ENCODE measurements at places on chromosomes 5 and 9.

DNA sequence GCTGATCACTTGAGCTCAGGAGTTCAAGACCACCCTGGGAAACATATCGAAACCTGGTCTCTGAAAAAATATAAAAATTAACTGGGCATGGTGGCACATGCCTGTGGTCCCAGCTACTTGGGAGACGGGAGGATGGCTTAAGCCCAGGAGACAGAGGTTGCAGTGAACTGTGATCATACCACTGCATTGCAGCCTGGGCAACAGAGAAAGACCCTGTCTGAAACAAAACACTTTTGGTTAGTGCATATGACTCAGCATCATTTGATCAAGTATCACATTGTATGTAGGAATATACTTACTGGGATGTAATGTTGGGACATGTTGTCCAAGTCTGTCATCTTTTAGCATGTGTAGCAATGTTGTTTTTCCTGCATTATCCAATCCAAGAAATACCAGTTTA lies 12.0 kb downstream of the SAR1B start:
- DNase-seq = no peak

GRCh38 chr5:2188661-2189060 lies 305.9 kb upstream of the IRX4 start:
- no peak for DNase-seq

GRCh38 chr5:147448766-147449165 lies 61.1 kb downstream of the DPYSL3 start:
- DNase-seq = no peak

DNA sequence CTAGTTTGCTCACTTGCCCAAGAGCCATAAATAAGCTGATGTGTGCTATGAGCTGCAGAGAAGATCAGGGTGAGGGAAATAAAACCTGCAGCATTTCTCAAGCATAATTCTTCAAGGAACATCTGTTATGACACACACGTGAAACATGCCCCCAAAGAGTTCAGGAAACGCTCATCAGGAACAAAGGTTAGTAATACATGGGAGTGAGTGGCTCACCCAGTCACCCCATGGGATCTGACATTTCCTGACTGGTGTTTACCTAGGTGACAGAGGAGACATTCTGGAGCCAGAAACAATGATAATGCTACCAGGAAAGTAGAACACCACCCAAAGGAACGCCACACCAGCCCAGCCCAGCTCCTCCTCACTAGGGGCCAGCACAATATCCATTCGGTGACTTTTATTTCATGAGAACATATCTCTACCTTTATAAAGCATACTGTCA lies 66.0 kb downstream of the FRMD3 start:
- DNase-seq = no peak

DNA sequence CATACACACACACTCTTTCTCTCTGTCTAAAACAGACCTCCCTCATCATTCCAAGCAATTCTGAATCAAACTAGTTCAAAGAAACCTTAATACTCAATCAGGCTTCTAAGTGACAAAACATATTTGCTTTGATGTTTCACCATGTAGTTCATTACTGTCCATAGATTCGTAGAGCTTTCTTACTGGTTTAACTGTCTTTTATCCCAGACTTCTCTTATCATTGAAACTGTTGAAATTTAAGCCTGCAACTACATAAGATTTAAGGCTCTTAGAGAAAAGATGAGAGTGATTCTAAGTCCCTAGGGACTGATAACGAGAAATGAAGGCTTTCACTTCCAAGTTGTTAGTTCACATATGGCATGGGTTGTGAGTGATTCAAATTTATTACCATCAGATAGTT lies 11.0 kb upstream of the PLAC8L1 start:
- DNase-seq = no peak

- no peak for DNase-seq
Measured at GRCh38 chr9:123424131-123424530, 68.1 kb downstream of the CRB2 start.

GRCh38 chr5:134406390-134406789 lies 5.3 kb downstream of the CDKN2AIPNL start:
- no peak for DNase-seq

DNA sequence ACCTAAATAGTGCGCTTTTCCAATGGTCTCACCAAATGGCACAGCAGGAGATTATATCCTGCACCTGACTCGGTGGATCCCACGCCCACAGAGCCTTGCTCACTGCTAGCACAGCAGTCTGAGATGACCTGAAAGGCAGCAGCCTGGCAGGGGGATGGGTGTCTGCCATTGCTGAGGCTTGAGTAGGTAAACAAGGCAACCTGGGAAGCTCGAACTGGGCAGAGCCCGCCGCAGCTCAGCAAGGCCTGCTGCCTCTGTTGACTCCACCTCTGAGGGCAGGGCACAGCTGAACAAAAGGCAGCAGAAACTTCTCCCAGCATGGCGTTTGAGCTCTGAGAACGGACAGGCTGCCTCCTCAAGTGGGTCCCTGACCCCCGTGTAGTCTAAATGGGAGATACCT lies 18.1 kb upstream of the ABLIM3 start:
- DNase-seq = no peak

GRCh38 chr5:111394586-111394985 lies 117.7 kb downstream of the STARD4 start:
- no peak for DNase-seq

GRCh38 chr5:38069360-38069759 lies 189.0 kb upstream of the EGFLAM start:
- DNase-seq = no peak

DNA sequence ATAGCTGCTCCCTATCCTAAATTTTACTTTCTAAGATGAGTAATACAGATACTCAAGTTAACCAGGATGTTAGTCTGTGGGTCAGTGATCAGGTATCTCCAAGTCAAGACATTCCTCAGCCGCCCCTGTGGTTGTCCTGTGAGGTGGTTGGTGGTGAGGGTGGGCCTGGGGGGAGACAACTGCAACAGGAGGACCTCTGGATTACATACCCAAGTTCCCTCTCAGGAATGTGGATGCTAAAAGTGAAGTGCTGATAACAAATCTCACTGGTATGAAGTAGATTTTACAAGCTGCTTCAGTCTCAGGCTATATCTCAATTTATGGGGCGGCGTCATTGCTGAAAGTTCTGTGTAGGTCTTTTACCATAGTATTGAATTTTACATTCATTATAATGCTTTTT lies 38.3 kb downstream of the SLC1A3 start:
- no peak for DNase-seq

GRCh38 chr5:136035837-136036236 lies 7.0 kb downstream of the TGFBI start:
- no peak for DNase-seq

DNA sequence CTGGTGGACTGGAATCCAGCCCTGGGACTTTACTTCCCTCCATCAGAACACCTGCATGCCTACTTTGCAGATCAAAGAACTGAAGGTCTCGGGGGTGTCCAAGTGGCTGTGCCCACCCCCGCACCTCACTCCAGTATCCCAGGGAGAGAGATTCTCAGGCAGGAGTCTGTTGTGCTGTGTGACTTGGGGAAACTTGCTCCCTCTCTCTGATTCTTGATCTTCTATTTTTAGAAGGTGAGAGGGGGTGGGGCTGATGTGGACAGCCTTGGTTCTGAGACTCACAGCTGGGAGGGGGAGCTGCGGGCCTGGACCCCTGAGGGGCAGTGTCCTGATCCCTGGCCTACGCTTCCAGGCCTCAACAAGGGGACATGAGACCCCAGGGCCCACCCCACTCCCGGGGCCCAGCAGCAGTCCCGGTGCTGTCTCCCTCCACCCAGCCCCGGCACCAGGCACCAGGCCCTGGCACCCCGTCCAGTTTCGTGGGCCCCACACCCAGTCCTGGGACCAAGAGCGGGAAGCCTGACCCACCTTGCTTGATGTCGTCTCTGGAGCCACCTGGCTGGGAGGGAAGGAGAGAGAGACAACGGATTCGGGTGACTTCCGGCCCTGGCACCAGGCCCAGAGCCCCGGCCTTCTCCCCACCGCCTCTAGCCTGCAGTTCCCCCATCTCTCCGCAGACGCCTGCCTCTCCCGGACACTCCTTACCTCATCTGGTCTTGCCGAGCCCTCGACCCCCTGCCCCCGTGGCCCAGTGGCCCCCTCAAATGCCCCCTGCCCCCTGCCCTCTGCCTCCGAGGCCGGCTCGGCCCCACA lies 74.0 kb upstream of the SPTLC1 start:
- DNase-seq = no peak

GRCh38 chr5:78727786-78728761 lies 79.5 kb upstream of the LHFPL2 start:
- DNase-seq = no peak

DNA sequence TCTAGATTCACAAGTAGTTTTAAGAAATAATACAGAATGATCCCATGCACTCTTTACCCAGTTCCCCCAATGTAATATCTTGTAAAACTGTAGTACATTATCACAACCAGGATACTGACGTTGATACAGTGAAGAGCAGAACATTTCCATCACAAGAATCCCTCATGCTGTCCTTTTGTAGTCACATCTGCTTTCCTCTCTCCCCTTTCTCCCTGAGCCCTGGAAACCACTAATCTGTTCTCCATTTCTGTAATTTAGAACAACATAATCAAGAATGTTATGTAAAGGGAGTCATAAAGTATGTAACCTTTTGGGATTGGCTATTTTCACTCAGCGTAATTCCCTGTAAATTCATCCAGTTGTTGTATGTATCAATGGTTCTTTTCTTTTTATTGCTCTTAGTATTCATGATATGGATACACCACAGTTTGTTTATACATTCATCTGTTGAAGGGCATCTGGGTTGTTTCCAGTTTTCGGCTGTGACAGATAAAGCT lies 61.1 kb downstream of the ERCC6L2 start:
- DNase-seq = no peak

DNA sequence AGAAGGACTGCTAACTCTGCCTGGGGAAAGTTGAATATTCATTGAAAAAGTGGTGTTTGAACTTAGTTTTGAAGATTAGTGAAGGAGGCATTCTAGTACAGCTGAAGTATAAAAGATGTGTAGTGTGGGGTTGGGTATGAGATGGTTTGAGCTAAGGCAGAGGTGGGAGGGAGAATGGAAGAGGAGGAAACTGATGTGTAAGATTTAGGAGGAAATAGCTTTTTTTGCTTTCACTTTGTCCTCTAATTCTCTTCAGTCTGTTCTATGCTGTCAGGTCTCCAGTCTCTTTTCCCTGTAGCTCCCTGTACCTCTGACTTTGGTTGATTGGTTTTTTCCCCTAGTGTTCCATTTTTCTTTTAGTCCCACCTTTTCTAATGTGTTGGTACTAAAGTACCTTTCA lies 9.0 kb downstream of the CREBRF start:
- no peak for DNase-seq

- DNase-seq = no peak
Measured at GRCh38 chr9:95610006-95610785, 93.4 kb upstream of the PTCH1 start.

- no peak for DNase-seq
Measured at GRCh38 chr9:119250730-119251129, 118.5 kb downstream of the BRINP1 start.

- DNase-seq = no peak
Measured at GRCh38 chr5:77563475-77563874, 71.4 kb upstream of the WDR41 start.

DNA sequence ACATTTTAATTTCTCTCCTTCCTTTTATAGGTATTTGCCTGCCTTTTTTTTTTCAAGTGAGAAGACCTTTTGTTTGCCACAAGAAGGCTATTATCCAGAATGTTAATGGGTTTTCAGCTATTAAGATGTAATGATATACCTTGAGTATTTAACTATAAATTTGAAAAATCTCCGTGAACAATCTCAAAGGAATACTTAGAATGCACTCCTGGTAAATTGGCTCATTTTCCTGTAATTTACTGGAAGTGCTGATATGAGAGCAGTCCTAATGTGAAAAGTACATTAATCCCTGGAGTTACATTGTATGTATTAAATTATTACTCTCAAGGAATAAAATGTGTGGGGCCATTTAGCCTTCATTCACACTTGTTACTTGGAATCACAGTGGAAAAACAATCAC lies 32.4 kb downstream of the AOPEP start:
- DNase-seq = no peak

DNA sequence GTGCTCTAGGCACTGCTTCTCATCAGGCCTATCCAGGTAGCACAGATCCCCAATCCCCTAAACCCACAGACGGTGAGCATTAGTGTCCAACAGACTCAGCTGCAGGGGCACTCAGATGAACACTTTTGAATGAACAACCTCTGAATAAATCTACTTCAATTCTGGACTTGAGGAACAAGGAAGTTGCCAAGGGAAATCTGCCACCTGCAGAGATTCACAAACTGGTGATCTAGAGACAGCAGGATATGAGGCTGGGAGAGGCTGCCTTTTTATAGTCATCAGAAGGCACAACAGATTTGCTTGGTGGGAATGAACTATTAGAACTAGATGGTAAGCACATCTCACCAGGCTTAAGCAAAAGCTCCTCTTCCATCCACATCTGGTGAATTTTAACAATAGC lies 7.0 kb upstream of the HK3 start:
- no peak for DNase-seq

DNA sequence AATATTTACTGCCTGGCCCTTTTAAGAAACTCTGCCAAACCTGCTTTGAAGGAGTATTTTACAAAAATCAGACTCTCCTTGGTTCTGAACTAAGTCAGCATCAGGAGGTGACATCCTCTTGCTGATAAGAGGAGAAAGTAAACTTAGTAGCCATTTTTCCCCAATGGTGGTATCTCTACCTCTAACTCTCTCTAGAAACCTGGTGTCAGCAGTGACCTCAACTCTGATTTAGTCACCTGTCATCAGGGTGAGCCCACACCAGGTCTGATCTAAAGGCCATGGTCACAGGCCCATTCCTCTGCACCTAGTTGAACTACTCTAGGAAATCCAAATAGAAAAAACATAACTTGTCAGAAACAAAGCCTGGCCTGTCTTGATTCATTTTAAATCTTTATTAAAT lies 4.2 kb downstream of the CARNMT1 start:
- no peak for DNase-seq

DNA sequence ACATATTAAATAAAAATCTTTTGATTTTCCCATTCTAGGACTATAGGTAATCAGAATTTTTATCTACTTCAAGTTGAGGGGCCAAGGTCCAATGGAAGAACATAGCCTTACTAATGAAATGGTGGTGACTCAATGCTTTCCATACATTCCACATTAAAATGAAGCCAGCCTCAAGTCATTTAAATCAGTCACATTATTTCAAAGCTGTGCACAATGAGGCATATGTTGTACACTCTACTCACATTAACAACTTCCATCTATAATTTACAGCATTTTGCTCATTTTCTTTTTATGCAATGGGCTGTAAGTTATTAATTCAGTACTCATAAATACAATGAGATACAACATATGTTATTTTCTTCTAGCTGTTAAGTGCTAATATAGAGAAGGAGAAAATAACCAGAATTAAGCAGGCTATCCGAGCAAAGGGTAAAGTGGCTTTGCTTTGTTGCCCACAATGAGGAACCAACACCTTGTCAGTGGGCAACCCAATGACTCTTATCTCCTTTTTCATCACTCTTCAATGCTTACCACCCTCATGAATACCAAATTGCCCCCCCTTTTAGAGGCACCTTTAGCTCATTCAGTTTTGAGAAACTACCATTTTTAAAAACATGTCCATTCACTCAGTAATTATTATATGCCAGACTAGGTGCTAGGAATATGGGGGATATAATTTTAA lies 52.4 kb downstream of the TTLL11 start:
- no peak for DNase-seq

GRCh38 chr5:601771-602465 lies 10.2 kb upstream of the CEP72 start:
- no peak for DNase-seq

Data from NCI-H510A treated with DMSO at 0.1 percent for 48 hours (cell line).